COR-L47 (cell line): ENCODE measurements at places on chromosomes 3 and 15.
A peak's percentile ranks its signal among the peaks of the same experiment; 100 is the strongest.

DNA sequence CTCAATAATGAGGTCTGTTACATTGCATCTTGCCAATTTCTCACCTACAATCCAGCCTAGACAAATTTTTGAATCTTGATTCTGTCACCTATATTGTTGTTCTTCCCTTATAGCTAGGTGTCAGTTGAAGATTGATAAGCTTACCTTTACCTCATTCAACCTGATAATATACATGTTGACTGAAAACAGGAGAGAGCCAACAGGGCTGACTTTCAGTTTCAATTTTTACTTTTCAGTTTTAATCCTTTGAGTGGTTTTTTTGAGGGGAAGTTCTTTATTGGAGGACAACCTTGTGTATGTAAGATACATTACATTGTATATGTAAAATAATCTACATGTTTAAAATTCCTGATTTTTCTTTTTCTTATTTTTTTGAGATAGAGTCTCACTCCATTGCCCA is 5.8 kb downstream of the ATP13A5 start:
- DNase-seq = no peak

DNA sequence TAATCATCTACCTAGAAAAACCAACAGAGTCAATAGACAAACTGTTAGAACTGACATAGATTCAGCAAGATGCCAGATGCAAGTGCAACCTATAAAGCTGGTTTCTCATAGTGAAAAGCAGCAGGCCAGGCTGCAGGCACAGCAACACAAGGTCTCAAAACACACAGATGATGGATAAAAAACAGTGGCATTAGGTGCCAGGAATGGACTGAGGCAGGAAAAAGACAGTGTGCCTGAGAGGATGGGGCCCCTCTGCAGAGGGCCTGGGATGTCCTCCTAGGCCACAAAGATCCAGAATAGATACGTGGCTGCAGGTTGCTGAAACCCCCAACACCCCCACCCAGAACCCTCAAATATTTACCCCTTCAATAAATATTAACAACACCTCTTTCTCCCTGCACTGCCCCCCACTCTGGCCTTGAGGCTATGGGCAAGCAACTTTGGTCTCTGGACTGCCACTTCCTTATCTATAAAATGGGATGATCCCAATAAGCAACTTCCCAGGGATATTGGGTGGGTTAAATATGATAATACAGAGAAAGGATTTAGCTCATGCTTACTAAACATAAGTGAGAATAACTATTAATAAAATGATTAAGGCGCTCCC is 35.2 kb upstream of the FGD5 start:
- DNase-seq = no peak

DNA sequence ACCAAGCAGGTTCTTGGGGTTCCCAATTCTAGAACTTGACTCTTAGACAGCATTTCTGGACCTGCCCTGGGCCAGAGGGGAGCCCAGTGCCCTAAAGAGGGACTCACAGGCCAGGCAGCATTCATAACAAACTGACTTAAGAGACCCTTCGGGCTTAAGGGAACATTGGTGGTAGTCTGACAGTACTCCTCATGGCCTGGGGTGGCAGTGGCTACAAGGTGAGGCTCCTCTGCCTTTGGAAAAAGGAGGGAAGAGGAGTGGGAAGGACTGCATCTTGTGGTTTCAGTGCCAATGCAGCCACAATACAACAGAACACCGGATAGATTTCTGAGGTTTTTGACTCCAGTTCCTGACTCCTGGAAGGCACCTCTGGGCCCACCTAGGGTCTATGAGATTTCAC is 172.2 kb upstream of the STRIT1 start:
- no peak for DNase-seq

- DNase-seq = no peak
Measured at GRCh38 chr15:56886363-56886931, 32.0 kb upstream of the TCF12 start.

DNA sequence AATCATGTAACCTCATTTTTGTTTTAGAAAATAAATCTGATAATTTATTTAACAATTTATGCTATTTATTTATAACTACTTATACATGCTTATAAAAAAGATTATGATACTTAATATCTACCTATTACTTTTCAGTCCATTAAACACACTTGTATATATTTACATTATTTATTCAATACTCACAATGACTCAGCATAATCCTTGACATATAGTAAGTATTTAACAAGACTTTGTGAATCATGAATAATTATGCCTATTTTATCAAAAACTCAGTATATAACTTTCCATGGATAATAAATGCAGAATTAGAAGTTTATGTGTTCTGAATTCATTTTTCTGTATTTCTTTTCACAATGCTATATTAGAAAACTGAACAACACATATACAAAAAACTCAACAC is 266.0 kb upstream of the STAC start:
- no peak for DNase-seq

- no peak for DNase-seq
Measured at GRCh38 chr3:112459750-112460149, 39.5 kb downstream of the BTLA start.

- DNase-seq = no peak
Measured at GRCh38 chr3:50493086-50493485, 10.3 kb downstream of the CACNA2D2 start.

- no peak for DNase-seq
Measured at GRCh38 chr3:137687181-137687879, 76.8 kb upstream of the SOX14 start.

DNA sequence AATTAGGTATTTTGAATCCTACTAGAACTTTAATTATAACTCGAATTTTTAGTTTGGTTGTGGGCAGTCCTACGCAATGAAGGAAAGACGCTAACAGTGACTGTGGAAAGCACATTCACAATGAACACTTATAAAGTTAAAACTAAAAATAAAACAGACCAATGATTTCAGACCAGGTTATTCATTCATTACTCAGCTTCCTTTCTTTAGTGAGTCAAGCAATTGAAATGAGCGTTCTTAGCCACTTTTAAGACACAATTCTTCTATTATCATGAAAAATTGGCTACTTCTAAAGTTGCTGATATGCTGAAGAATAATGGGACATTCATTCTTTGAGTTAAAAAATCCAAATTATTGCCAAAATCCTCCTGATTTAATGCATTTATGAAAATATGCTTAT is 66.0 kb upstream of the CMSS1 start:
- no peak for DNase-seq

DNA sequence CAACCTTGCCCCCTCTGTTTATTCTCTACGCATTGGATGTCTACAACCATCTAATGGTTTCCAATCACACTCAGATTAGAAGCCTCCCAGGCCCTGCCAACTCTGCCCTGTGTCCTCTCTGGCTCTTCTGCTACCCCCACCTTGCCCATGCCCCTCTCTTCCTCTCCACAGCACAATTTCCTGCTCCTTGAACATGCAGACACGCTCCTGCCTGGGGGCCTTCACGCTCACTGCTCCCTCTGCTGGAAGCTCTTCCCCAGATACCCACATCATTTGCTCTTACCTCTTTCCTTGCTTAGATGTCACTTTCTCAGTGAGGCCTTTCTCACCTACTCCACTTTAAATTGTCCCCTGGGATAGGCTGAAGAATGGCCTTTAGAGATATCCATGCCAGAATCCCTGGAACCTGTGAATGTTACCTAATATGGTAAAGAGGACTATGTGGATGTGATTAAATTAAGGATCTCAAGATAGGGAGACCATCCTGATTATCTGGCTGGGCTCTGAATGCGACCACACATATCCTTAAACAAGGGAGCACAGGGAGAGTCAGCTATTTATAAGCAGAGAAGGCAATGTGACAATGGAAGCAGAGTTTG is 9.9 kb downstream of the KY start:
- DNase-seq = peak; percentile 29

DNA sequence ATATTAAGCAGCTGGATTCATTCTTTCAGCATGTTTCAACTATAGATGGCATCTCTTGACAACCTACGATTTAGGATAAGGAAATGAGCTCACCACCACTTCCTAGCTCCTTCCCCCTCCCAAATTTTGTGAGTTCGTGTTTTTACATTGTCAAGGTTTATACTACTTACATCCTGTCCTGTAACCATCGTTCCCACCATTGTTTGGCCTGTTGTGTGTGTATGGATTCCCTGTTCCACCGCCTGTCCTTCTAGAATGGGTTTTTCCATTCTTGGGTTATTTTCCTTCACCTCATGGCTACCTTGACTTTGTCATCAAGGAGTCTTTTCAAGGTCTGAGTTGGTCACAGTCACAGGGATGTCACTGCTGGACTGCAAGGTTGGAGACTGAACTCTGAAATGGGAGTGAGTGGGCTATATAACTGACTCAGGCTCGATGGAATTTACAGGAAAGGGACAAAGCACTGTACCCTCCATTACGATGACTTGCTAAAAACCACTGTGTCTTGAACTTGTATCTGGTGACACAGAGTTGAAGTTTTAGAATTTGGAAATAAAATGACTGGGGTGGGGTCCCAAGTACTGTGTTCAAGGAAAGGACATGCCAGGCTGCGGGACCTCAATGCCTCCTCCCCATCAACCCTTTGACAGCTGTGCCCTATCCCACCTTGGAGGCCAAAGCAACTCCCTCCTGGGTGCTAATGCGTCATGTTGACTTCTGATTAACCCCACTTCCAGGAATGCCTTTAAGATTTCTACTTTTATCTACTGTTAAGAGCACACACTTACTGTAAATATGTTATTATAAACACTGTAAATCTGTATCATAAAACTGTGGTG is 66.8 kb upstream of the BLM start:
- no peak for DNase-seq

DNA sequence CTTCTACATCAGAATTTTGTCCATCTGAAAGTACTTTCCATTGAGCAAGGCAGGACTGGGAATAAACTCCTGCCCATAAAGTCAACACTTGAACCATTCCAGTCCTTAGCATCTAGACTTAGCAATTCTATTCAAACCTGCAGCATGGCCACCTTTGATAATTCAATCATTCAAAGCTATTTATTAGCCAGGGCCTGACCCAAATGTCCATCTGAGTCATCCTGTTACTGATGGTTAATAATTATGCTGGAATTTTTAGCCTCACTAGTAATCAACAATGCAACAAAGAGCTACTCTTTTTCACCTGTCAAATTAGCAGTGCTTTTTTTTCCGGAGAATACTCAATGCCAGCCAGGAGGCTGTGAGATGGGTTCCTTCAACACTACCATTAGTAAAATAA is 72.7 kb upstream of the SNRK start:
- no peak for DNase-seq

DNA sequence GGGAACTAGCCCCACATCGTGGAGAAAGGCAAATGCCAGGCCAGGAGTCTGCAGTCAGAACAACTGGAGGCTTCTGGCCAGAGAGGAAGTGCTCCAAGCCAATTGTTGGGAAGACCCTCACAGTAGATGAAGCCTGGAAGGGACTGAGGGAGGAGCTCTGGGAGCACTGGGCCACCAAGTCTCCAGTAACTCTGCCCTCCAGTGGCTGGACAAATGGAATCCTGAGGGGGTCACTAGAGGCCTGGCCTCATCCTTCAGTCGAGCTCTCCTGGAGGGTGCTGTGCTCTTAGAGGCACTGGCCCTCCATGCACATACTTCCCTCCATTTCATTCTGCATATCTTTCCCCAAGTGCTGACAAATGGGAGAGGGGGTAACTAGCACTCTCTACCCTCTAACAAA is 103.0 kb downstream of the MYLK start:
- no peak for DNase-seq

- no peak for DNase-seq
Measured at GRCh38 chr3:112357930-112358780, 25.2 kb downstream of the CD200 start.

GRCh38 chr3:62723166-62723913 is 151.9 kb downstream of the CADPS start:
- DNase-seq = no peak

DNA sequence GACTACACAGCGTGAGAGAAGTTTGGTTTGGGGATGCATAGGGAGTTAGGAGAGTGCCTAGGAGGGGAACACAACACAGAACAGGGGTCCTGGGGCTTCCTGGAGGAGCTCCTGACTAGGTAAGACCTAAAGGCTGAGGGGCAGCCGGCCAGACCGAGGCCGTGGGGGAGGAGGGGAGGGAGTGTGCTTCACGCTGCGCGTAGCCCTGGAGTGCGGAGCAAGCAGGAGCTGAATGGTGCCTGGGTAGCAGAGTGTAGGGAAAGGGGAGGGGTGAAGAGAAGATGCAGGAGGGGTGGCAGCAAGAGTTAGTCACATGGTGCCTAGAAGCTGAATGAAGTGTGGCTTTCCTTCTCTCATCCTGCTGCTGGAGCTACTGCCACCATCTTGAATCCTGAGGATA is 32.4 kb upstream of the HHATL start:
- no peak for DNase-seq
